ENCODE measurements at places on chromosomes 1 and 21.

- H3K4me1 ChIP-seq = peaks cover 23% of the 10 kb centered on the region
- no peaks in the 10 kb centered on the region for H3K27me3 ChIP-seq
- no peak overlapping the region for H3K4me3 ChIP-seq
Observed at GRCh38 chr1:91813813-91814212, 72.1 kb downstream of the TGFBR3 start.

- DNase-seq = no peak
- no peak overlapping the region for H3K27ac ChIP-seq
- H3K36me3 ChIP-seq = no peaks in the 10 kb centered on the region
- no peaks in the 10 kb centered on the region for H3K4me1 ChIP-seq
- H3K4me3 ChIP-seq = no peak overlapping the region
- H3K27me3 ChIP-seq = no peaks in the 10 kb centered on the region
Observed at GRCh38 chr21:42089093-42089631, 18.0 kb downstream of the UMODL1 start.

DNA sequence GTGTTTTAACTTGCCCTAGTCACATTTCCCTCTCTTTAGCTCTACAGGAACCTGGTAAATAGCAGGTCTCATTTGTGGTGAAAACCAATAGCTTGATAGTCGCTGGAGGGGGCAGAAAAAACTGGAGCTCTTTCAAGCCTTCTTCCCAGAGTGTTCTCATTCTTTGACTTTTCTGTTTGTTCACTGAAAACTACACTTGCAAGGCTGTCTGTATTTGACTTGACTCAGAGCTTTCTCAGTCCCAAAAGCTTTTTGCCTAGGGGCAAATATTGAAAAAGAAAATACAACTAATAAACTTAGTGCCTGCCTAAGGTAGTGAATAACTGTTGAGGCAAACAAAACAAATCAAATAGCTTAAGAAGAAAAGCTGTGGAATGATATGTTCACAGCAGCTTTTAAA is 217.1 kb upstream of the CHRM3 start:
- no peaks in the 10 kb centered on the region for H3K36me3 ChIP-seq
- H3K4me1 ChIP-seq = no peaks in the 10 kb centered on the region
- no peak for DNase-seq

- H3K27me3 ChIP-seq = no peaks in the 10 kb centered on the region
- H3K27ac ChIP-seq = no peak overlapping the region
- H3K4me1 ChIP-seq = peaks cover 18% of the 10 kb centered on the region
Observed at GRCh38 chr1:12148958-12149790, 17.6 kb upstream of the TNFRSF1B start.

- no peak overlapping the region for H3K27ac ChIP-seq
- no peak for DNase-seq
- no peaks in the 10 kb centered on the region for H3K27me3 ChIP-seq
- no peaks in the 10 kb centered on the region for H3K4me1 ChIP-seq
- peaks cover 39% of the 10 kb centered on the region for H3K36me3 ChIP-seq
Observed at GRCh38 chr21:39340687-39341086, 8.2 kb downstream of the HMGN1 start.

DNA sequence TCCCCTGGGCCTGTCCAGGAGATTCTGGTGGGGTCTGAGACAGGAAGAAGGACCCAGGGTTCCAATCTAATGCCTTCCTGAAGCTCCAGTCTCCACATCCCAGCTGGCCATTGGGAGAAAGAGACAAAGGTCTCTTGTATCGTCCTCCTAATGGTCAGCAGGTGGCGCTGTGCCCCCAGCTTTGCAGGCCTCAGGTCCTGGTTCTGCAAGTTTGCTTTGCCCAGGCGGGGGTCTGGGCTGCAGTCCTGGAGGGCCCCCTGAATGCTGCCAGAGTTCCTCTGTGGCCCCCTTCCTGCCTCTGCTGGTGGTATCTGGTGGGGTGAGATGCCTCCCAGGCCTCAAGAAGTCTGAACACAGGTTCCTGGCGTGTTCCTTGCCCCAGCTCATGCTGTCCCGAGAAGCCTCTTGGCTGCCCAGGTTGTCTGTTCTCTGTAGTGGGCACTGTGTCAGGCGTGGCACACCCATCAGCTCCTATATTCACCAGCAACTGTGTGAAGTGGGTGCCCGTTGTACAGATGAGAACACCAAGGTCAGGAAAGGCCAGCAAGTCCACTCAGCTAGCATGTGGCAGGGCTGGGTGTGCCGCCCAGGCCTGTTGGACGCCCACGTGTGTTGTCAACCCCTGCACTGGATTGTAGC is 33.8 kb upstream of the CSF3R start:
- H3K27ac ChIP-seq = no peak overlapping the region
- H3K36me3 ChIP-seq = no peaks in the 10 kb centered on the region
- no peak overlapping the region for H3K4me3 ChIP-seq
- H3K27me3 ChIP-seq = no peaks in the 10 kb centered on the region
- no peaks in the 10 kb centered on the region for H3K4me1 ChIP-seq

GRCh38 chr1:2533365-2533764 is 3.3 kb upstream of the HES5 start:
- no peak overlapping the region for H3K4me3 ChIP-seq
- peaks cover 22% of the 10 kb centered on the region for H3K4me1 ChIP-seq
- H3K36me3 ChIP-seq = no peaks in the 10 kb centered on the region
- H3K27ac ChIP-seq = no peak overlapping the region
- peak; percentile 67 for DNase-seq

- peak within 1 kb of the TSS; percentile 91 for H3K4me3 ChIP-seq
- peak; percentile 82 for DNase-seq
- no peaks in the 10 kb centered on the region for H3K27me3 ChIP-seq
- no peak within 1 kb of the TSS for H3K27ac ChIP-seq
- peaks cover 7% of the 10 kb centered on the region for H3K4me1 ChIP-seq
Observed at GRCh38 chr1:107056426-107057196, at the start of gene PRMT6. Gene PRMT6 (plus strand): TSS chr1:107056674. CDS start chr1:107056716, 42 bp downstream.

Measured in GM23248 (cell line).